ACHN (cell line): ENCODE measurements at places on chromosomes 13 and 19.

- DNase-seq, result no peak
Measured at GRCh38 chr13:33129094-33129832, 113.0 kb downstream of the KL start.

GRCh38 chr13:34263681-34264080 is 445.7 kb downstream of the RFC3 start:
- no peak for DNase-seq

DNA sequence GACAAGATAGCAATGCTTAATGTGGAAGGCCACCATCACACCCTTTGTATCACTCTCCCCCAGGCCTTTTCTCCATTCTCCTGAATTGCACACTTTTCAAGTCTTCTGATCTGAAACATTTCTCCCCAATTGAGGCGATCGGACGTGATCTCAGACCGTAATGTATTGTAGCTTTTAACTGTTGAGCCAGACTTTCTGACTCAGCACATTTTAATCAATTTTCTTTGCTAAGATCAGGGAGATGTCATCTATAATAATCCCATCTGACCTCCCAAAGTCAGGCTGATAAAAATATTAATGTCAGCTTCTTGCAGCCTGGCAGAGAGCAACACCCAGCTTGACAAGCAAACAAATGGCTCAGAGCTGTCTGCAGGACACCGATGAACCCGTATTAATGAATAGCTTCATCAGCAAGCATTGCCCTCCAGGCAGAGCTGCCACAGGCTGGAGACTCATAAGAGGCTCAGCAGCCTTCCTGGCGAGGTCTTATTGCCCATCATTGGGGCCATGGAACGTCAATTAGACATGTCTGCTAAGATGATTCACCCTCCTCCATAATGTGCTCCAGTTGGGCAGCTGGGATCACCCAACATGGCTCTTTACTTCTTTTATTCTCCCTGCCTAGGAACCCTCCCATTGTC is 60.2 kb upstream of the UQCRFS1 start:
- DNase-seq, result no peak

- DNase-seq, result no peak
Measured at GRCh38 chr19:7408251-7408650, 59.5 kb downstream of the ARHGEF18 start.

GRCh38 chr13:43522788-43523187 is 264.0 kb downstream of the ENOX1 start:
- DNase-seq, result no peak

GRCh38 chr19:11254666-11255065 is 7.7 kb downstream of the DOCK6 start:
- DNase-seq, result no peak

DNA sequence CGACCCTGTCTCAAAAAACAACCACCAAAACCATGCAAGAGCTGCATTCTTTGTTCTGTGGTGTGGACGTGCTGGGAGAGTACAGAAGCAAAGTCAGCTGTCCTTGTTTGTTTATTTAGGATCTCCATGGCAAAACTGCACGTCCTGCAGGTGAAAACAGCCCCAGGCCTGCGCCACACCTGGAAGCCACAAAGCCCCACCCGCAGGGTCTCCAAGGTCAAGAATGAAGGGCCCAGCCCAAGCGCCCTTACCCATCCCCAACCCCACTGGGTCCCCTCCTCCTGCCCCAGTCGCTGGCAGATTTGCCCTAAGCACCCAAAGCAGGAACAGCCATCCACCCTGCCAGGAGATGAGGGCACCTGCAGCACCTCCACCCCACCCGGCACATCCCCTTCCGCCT is 10.5 kb downstream of the MBD3 start:
- no peak for DNase-seq

- DNase-seq, result peak; percentile 24
Measured at GRCh38 chr19:41298348-41298964, 11.5 kb upstream of the CCDC97 start.

DNA sequence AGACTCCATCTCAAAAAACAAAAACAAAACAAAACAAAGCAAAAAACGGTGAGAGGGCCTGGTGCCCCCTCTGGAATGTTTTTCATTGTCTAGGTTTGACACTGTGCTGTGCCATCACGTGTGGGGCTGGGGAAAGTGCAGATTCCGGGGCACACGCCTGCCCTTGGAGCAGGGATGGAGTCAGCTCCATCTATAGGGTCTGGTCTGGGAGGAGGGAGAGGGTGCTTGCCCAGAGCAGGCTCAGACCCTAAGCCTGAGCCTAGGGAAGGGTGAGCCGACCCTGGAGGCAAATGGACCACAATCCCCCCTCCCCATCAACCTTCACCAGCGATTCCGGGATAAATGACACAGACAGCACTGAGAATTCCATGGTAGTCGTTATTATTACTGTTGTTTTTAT is 10.9 kb upstream of the ZBTB32 start:
- DNase-seq, result no peak

DNA sequence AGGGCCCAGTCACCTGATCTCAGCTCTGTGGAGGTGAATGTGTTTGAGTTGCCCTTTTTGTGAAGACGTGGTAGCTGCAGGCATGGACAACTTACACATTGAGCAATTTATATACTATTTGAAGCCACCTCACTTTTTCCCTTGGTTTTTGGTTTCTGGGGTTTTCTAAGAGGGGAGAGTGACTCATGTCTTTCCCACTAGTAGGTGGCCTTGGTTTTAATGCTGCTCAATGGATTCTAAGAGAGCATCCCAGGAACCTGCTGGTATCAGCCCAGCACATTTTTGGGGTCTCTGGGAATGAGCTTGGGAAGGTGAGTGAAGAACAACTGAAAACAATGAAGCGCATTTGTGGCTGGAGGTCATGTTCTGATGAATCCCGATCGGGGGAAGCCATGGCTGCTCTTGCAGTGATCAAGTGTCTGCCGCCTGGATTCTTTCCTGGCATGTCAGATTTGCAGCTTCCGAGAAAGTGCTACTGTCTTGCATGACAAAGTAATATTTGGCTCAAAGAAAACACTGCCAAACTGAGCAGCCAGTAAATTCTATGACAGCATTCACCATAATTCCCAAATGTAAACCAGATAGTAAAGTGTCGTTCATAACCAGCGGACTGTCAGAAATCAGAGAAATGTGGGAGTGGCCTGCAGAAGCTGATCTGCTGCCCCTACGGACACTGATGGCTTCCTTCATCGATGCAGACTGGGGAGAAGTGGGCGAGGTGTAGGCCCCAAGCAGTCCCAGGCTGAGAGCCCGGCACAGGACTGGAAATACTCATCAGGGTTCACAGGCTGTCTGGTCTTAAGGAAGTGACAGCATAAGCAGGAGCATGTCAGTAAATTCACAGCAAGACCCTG is 98.7 kb downstream of the COL4A2 start:
- DNase-seq, result no peak

- peak; percentile 73 for DNase-seq
Measured at GRCh38 chr19:13093407-13094105, 9.1 kb downstream of the LYL1 start.

GRCh38 chr19:17137417-17137816 is 61.8 kb downstream of the MYO9B start:
- DNase-seq, result no peak

GRCh38 chr13:76861859-76862258 is 24.3 kb downstream of the KCTD12 start:
- DNase-seq, result no peak

- DNase-seq, result no peak
Measured at GRCh38 chr13:29749401-29750182, 100.8 kb downstream of the UBL3 start.

DNA sequence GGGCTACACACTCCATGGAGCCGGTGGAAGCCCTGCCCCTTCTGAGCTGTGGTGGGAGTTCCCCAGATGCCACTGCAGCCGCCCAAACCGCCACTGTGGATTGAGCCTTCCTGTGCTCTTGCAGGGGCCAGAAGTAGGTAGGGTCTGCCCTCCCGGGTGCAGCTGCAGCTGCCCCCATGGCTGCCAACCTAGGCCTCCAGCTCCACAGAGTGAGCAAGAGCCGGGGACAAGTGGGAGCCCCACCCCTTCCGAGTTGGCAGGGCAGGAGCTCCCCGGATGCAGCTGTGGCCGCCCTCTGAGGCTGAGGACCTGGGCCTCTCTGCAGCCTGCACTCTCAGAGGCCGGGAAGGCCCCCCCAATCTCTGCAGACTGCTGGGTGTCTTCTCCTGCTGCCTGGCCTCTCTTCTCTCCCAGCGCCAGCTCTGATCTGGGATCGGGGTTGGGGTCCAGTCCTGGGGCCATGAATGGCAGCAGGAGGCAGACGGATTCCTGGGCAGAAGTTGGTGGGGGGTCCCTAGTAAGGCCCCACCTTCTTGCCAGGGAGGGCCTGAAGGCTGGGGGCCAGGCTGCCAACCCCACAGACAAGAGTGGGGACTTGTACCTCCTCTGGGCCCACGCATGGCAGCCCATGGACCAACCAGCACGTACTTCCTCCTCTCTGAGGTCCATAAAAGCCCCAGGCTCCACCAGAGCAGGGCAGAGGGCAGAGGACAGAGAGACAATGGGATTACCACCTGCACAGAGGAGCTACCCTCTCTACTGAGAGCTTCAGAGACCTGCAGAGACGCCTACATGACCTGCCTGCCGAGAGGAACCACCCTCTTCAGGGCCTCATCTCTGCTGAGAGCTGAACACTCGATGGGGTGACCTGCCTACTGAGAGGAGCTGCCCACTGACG is 28.9 kb downstream of the AP2S1 start:
- no peak for DNase-seq

GRCh38 chr13:43107780-43108179 is 84.4 kb downstream of the DNAJC15 start:
- no peak for DNase-seq

DNA sequence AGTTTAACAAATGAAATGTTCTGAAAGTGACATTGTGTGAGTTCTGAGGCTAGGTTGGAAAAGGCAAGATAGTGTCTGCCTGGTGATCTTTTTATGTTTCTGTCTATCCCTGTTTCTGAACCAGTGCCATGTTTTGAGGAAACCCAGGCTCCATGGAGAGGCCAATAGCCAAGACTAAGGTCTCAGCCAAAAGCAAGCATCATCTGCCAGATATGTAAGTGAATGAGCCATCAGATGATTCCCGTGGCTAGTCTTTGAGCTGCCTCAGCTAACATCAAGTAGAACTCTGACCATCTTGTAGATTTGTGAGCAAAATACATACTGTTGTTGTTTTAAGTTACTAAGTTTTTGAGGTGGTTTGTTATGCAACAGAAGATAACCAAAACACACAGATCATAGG is 19.6 kb upstream of the CCNA1 start:
- DNase-seq, result no peak

DNA sequence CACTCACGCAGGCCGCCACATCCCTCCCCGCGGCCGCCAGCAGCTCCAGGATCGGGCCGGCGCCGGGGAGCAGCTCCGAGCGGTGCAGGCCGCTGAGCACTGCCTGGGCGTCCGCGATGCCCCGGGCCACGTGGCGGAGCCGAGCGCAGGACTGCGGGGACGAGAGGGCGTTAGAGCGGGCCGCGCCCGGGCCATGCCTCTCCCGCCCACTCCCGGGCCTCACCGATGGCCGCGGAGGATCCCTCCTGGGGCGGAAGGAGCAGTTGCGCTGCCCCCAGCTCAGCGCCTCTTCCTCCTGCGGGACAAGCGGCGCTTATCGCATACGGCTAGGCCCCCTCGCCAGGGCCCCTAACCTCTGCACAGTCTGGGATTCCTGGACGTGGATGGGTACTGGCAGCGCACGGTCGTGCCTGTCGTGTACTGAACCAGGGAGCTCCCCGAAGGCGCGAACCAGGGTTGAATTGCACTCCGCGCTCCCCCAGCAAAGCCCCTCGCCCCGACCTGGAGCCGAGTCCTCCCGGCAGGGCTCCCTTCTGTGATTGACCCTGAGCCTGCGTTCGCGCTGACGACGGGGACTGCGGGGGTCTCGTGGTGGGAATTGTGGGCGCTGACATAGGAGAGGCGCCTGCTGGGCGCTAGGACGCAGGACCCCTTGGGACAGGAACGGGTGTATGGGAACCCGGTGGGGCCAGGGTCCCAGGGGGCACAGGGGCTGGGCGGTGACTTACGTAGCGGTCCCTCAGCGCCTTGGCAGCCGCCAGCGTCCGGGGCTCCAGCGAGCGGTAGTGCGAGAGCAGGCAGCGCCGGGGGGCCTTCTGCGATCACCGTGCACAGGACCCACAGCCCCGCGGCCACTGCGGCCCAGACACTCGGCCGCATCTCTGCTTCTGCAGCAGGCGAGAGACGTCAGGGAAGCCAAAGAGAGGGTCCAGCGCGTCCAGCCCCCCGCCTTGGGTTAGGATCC is 673 bp downstream of the IFNL4 start:
- no peak for DNase-seq

DNA sequence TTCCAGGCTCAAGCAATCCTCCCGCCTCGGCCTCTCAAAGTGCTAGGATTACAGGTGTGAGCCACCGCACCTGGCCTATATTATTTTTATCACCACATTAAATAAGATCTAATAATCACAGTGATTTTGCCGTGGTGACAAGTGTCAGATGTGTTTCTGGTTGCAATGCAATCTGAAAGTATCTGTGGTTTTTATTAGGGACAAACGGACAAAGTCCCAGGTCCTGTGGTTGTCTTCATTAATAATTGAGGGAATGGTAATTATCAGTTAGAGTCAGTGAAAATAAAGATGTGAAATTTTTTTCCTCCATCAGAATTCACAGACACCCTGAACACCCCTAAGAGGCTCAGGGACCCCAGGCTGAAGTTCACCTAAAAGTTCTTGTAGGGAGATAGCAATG is 1.3 kb upstream of the TICAM1 start:
- no peak for DNase-seq
